ENCODE measurements at places on chromosomes 6 and 20.

- DNase-seq: no peak
Observed at GRCh38 chr6:11298651-11299420, 66.4 kb upstream of the NEDD9 start.

DNA sequence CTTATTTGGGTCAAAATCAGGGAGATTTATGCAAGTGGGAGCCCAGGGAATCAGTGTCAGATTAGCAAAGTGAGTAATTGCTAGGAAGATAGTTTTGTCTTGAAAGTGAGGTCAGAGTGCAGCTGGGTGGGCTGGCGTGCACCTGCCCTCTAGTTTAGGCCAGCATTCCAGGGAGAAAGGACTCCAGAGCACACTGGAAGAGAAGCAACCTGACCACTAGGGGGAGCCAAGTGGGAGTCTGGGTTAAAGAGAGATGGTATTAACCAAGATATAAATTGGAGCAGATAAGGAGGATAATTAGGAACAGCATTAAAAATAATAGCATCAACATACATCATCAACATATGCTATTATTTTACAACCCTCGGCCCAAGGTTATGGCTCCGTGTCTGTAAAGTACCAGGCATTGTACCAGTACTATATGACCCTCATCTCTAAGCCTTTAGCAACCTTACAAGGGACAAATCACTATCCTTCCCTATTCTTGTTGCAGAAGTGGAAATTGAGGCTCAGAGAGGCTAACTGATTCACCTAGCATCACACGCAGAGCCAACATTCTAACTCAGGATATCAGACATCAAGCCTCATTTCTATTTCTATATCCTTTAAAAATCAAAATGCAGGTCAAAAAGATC is 57.8 kb downstream of the SLC2A10 start:
- DNase-seq: no peak

- no peak for DNase-seq
Observed at GRCh38 chr6:21668795-21669194, 75.2 kb downstream of the SOX4 start.

- DNase-seq: no peak
Observed at GRCh38 chr6:100023798-100024197, 29.8 kb upstream of the MCHR2 start.

DNA sequence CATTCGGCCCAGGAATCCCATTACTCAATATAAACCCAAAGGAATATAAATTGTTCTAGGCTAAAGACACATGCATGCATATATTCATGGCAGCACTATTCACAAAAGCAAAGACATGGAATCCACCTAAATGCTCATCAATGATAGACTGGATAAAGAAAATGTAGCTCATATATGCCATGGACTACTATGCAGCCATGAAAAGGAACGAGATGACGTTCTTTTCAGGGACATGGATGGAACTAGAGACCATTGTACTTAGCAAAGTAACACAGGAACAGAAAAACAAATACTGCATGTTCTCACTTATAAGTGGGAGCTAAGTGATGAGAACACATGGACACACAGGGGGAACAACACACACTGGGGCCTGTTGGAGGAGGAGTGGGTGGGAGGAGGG is 769.5 kb downstream of the TBC1D32 start:
- no peak for DNase-seq

DNA sequence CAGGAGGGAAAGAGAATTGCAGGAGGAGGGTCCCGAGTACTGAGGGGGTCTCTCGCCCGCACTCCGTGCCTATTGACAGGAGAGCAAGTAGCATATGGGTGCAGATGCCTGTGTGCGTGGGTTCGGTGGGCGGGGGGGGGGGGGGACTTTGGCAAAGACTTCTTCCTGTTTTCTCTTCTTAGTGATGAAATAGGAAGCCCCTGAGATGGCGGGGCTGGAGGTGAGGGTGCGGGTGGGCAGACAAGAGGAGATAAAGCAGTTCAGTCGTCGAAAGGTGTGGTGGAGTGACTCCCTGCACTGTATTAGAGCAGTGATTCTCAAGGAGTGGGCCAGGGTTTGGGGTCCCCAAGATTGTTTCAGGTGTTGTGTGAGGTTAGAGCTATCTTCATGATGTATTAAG is 3.7 kb downstream of the NAA20 start:
- no peak for DNase-seq

DNA sequence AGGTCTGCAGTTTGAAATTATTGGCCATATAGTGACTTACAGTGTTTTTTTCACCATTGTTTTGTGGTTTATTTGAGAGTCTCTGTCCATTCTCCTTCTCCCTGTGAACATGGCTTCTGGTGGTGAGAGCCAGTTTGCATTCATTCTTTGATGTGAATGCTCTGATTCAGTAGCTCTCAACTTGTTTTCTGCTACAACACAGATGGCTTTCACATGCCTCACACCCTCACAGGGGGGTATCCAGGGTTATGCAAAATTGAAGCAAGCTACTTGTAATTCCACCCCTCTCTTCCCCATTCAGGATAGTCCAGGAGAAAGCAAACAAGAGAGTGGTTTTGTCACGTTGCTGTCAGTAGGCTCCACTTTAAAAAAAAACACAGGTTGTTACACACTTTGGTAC is 55.6 kb downstream of the SLX4IP start:
- no peak for DNase-seq

DNA sequence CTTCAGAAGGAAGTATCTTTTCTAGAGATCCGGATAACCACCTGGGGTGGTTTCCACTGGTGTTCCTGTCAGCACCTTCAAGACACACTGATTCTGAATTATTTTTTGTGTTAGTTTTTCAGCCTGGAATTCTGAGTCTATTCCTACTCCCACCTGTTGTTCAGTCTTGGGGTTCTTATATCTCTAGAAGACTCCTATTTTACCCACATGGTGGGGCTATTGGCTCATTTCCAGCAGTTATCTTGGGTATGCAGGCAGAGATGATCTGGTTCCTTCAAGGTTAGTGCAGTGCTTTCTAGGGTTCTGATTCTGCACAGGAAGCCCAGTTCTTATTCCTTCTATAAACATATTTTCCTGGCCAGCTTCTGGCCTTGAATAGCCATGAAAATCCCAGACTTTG is 175.6 kb upstream of the PDE7B start:
- no peak for DNase-seq
